ENCODE measurements at places on chromosomes 13 and 19.

DNA sequence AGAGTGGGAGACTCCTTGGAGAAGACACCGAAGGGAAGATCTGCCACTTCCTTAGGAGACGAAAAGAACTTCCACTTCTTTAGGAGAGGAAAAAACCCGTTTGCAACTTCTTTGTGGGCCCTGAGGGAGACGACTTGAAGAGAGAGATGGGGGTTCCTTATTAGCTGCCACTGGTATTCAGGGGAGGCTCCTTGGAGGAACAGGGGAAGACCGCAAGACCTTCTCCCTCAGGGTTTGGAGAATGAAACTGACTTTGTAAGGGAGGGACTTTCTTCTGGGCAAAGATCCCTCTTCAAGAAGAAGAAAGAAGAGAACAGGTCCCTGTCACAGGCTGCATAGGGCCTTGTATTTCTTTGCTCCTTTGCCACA lies 416 bp downstream of the BCKDHA start:
- DNase-seq = no peak

DNA sequence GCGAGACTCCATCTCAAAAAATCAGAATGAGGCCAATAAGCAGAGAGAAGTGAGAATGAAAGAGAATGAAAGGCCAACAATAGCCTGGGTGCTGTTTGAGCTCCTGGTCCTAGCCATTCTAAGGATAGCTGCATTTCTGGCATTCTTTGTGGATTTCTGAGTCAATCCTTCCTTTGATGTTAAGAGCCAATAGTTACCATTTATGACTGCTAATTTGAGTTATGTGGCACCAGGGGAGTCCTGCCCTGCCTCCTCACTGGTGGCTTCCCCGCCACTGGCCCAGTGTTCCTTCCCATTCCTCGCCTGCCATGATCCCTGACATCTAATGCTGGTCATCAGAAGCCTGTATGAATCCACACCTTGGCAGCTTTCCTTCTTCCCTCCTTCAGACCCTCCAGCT lies 991.2 kb downstream of the UQCRFS1 start:
- DNase-seq = no peak

GRCh38 chr13:59178344-59178743 lies 985.4 kb downstream of the DIAPH3 start:
- DNase-seq = no peak

DNA sequence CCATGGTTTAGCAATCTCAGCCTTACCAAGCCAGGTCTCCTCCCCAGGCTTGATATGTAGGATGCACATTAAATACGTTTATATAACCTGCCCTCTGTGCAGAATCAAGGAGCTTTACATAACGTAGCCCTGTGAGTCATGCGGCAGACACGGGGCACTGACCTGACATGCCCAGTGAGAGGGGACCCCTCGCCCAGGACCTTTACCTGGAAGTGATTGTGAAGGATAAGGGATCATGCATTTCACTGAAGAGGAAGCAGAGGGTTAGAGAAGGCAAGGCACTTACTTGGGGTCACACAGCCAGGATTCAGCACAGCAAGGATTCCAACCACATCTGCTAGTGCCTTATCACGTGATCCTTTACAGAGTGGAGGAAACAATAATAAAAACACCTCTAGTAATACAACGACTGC lies 18.9 kb upstream of the FOSB start:
- no peak for DNase-seq

DNA sequence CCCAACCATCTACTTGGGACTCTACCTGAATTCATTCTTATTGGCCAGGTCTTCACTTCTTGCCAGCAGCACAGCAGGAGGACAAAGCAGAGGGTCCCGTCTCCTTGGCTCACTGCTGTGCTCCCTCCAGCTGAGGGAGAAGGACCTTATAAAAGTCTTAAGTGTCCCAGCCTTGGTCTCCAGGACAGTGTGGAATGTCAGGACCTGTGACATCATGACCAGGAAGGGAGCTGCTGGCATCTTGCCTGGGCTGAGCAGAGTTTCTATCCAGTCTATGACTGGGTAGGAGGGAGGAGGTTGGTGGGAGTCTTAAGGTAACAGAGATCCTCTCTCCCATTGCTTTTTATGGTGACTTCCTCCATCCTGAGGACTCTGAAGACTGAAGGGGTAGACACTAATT lies 56.6 kb upstream of the ANKRD10 start:
- DNase-seq = no peak

DNA sequence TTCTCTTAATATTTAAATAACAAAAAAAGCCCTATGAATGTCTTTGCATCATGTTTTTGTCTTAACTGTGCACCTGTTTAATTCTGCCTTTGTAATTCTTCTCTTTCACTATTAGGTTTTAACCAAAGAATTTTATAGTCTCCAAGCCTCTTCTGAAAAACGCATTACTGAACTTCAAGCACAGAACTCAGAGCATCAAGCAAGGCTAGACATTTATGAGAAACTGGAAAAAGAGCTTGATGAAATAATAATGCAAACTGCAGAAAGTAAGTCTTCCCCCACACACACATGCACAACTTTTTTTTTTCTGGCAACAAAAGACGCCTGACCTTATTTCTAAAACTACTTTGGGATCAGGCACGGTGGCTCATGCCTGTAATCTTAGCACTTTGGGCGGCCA lies 126.5 kb downstream of the PIBF1 start:
- DNase-seq = no peak

GRCh38 chr13:89748716-89749115 lies 1598.8 kb upstream of the MIR17HG start:
- DNase-seq = no peak

- DNase-seq = no peak
Observed at GRCh38 chr13:75010941-75011340, 471.0 kb downstream of the TBC1D4 start.

GRCh38 chr13:111967572-111968201 lies 99.3 kb upstream of the SOX1 start:
- no peak for DNase-seq

DNA sequence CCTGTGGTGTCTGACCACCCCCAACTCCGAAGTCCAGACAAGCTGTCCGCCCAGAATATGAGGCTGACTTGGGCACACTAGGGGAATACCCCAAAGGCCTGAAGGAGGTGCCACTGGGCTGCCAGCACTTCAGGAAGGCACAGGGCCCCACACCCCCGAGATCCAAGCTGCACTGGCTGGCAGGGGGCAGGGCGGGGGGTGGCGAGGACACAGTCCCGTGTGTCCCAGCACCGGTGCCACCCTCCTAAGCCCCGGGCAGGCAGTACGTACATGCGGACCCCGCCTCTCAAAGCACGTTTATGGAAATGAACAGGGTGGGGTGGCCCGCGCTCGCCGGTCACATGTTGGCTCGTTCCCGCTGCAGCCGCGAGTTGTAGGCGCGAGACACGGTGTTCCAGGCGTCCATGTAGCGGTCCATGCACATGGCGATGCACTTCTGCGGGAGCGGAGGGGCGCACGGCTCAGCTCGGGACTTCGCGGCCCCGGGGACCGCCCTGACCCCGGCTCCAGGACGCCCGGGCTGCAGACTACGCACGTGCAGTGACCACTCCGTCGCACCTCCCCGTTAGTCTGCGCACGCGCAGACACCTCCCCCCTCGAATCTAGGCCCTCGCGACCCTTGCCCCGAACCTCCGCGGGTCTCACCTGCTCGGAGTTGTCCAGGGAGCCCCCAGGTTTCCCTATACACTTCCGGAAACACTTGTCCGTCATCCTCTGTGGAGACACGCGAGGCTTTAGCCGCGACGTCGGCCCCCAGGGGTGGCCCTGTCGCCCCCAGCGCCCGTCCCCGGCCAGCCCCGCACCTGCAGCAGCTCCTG lies 566 bp downstream of the TIMM13 start:
- DNase-seq = peak; percentile 25

DNA sequence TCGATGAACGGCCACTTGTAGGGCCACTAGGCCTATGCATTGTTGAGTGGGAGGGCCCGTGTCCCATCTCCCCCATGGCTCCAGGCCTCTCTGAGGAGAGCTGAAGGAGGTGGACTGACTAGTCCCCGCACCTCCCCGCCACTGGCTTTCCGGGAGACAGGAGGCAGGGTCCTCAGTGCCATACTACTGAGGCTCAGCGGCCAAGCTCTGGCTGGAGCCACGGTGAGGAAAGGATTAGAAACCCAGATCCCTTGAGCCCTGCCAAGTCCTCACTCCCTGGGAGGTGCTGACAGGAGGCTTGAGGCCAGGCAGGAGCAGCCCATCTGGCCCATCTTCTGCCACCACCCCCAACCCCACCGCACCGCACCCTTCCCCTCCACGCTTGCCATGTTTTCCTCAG lies 29.0 kb downstream of the CCDC8 start:
- DNase-seq = no peak

- no peak for DNase-seq
Observed at GRCh38 chr13:36571444-36571843, 102.4 kb upstream of the SERTM1 start.

DNA sequence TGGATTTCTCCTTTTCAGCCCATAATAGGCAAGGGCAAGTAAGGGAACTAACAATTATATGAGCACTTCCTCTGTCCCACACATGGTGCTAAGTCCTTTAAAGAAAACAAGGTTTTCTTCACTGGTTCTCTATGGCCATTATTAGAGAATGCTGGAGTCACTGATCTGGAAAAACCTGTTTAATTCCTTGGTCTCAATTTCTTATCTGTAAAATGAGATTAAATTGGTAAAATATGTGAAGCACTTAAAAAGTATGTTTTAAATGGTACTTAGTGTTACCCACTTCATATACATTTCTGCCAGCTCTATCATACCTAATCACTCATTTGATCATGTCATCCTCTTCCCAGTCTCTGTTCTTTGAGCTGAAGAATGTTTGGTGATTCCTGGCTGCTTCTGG lies 39.4 kb downstream of the LRCH1 start:
- DNase-seq = no peak

- DNase-seq = no peak
Observed at GRCh38 chr13:90696656-90697055, 650.8 kb upstream of the MIR17HG start.

DNA sequence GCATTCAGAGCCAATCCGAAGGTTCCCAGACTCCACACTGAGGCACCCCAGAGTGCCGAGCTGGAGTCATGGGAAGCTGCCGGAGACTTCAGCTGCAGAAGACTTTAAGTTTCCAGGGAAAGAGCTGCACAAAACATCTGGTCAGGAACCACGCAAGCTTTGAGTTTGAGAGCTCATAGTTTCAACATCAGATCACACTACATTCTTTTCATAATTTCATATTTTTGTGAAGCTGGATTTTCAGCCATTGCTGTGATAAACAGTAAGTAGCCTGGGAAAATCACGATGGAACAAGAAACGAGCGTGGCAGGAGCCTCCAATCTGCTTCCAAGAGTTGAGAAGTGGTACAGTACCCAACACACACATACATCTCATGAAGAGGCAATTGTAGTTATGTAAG lies 25.5 kb upstream of the ATP12A start:
- no peak for DNase-seq

DNA sequence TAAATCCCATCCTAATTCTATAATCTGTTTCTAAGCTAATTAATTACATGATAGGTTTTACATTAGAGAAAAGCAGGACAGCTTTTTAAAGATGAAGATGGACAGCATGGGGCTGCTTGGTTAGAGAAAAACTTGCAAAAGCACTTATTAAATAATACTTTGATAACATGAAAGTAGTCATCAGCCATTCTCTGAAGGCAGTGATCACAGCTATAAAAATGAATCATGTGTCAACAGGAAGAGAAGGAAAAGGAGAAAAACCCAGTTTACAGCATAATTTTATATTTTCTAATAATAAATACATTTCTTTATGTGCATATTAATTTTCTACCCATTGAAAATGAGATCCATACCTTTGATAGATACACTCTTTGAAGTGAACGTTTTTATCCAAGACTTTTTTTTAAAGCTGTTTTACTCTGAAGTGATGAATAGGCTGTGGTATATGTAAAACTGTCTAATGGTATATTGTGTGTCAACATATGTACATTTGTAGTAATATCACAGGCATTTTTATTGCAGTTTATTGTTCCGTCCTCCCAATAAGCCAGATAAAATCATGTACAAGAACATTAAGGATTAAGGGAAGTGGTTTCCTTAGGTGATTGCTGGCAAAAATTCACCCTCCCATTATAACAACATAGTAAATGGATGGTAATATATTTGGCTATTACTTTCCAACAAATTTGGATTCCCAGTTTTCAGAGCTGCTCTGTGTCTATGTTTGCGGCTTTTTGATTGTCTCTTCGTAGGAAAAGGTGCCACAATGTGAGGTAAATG lies 1.3 kb upstream of the KLF5 start:
- no peak for DNase-seq

- no peak for DNase-seq
Observed at GRCh38 chr19:40625406-40626120, 24.4 kb downstream of the LTBP4 start.

DNA sequence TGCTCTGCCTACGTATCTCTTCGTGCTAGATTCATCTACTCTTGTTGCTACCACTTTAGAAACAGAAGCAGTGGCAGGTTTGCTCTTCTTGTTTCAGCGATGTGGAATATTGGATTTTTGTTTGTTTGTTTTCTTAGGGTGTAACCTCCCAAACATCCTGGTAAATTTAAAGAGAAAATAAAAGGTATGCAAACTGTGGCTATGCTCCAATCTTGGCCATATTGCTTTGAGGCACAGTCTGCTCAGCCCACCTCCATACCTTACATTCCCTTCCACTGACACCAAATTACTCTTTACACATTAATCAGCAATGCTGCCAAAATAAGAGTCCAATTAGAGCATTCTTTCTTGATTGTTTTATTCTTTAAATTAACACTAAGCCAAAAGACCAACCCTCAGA lies 25.2 kb upstream of the UBL3 start:
- DNase-seq = no peak

DNA sequence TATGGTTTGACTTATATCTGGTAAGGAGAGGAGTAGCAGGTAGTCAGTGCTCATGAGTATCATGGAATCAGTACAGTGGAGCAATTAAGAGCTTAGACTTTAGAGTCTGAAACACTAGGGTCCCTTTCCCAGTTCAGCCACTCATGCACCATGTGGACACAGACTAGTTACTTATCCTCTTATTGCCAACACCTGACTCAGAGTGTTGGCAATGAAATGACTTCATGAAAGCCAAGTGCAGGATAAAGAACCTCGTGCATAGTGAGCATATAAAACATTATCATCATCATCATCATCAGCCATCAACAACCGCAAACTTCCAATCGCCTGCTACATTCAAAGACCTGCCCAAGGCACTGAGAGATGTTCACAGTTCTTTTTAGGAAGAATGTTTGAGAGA lies 164.2 kb downstream of the FOXO1 start:
- DNase-seq = no peak

- no peak for DNase-seq
Observed at GRCh38 chr19:46904114-46905060, 43.6 kb downstream of the ARHGAP35 start.

Data from stimulated activated effector memory CD8-positive, alpha-beta T cell treated with anti-CD3 and anti-CD28 coated beads, Interleukin-12 subunit alpha, Interleukin-12 subunit beta, amount 100 ng/mL, for 72 hours (primary cell).